Left ventricle myocardium superior (tissue), 1 donor: ENCODE measurements at places on chromosomes 5 and 9. TPM values are rescaled to one million over a fixed set of nuclear protein-coding genes. Genes with fewer than 3 reads are reported as not detected.
A peak's percentile ranks its signal among the peaks of the same experiment; 100 is the strongest.

LAMC3 gene
- total RNA-seq, result 0.07 TPM

UNC5A gene
- 0.22 TPM for total RNA-seq

PDE8B gene
- 0.69 TPM for total RNA-seq

CARTPT gene
- total RNA-seq, result not detected

POU4F3 gene
- total RNA-seq, result not detected

LTC4S gene
- 7.1 TPM for total RNA-seq

CCDC69 gene
- 178 TPM for total RNA-seq

- DNase-seq, result no peak
Observed at GRCh38 chr9:100486479-100487176, 13.7 kb downstream of the TMEFF1 start.

DNA sequence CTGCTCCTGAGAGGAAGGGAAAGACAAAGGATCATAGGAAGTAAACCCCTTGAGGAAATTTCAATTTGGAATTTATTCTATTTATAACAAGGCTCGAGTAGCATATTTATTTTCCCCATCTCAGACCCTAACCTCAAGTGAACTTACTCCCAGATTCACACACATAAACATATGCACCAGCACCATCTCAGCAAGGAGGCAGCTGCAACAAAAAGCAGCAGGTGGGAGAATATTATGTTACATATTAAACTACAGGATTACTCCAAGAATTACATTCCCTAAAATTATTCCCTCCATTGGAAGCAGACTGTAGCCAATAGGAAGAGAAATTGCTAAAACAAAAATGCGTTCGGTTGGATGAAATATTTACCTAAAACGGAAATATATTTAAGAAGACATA, 108.4 kb upstream of the PRSS3 start:
- DNase-seq, result no peak

- DNase-seq, result no peak
Observed at GRCh38 chr9:28025186-28025585, 451.9 kb upstream of the C9orf72 start.

DNA sequence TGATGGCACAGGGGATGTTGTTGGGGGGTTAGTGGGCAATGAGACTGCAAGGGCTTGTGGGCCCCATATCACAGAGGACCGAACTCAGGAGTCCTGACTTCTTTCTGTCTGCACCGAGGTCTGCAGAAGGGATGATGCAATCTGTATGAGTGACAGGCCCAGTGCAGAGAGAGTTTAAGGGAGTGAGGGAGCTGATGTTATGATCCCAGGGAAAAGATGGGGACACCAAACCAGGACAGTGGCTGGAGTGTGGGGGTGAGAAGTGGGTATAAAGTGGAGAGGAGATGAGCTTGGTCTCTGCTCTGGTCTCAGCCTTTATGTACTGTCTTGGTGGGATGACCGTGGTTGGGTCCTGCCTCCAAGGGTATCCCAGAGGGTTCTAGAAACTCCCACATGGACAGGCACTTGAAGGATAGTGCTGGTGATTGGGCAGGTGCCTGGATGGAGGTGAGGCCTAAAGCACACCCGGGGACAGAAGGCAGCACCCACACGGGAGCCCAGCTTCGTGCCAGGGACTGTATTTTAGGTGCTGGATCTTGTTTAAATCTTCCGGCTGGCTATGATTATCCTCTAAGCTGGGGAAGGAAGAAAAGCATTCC, 21.9 kb downstream of the GSN start:
- DNase-seq, result no peak

DNA sequence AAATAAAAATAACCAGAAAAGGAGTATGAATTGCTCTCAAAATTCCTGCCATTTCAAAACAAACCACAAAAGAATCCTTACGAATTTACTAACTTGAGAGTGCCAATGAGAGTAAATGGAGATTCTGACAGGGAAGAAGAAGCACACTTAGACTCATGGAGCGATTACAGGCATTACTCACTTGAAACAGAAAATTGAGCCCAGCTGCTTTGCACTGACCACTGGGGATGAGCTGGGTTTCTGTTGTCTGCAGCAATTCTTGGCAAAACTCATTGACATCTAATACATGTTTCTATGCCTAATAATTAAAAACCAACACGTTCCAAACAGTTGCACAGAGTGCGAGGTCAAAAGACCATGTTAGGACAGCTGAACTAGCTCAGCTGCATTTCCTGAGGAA, 731.6 kb downstream of the DNAH5 start:
- no peak for DNase-seq

GRCh38 chr5:14156650-14157492, 13.7 kb downstream of the TRIO start:
- DNase-seq, result no peak

DNA sequence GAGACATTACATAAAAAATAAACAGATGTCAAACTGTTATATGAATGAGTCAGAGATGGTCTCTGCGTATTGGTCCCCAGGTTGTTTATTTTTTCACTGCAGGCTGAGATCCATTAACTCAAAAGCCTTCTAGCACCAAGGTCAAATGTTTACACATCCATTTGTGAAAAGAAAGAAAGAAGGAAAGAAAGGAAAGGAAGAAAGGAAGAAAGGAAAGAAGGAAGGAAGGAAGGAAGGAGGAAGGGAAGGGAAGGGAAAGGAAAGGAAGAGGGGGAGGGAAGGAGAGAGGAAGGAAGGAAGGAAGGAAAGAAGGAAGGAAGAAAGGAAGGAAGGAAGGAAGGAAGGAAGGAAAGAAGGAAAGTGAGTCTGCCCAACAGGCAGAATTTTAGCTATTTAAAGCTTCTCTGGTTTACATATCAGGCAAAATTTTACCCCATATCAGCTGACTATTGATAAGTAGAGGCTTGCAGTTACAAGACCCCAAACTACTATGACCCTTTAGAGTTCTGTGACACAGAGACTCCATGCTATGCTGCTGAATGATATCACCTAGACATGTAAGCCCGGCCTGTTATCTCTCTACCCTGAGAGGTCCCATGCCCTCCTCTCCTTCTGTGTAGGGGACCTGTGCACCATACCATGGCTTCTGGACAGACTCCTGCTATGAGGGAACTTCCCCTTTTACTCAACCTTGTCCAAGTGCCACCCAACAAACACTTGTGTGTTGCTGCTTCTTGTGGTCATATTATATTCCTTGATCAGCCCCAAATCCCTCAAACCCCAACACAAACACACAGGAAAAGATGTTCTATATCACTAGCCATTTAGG, 59.0 kb downstream of the DRD1 start:
- no peak for DNase-seq

GRCh38 chr9:94922098-94922607, 195.7 kb downstream of the AOPEP start:
- DNase-seq, result no peak

- no peak for DNase-seq
Observed at GRCh38 chr9:33311953-33312352, 21.6 kb downstream of the NFX1 start.

DNA sequence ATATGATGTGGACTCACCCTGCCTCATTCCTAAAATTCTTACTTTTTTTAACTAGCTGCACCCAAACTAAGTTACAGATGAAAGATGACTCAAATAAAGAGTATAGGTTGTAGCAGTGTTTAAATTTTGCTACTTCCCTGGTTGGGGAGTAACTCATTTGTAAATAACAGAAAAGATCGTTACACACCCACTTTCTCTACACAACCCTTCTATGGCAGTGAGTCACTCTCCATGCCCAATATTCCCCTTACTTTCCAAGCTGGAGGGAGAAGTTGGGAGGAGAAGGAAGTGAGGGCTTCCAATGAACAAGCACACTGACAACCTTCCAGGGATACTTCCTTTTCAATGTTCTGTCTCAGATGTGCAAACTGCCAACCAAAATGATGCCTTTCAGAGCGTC, 1.9 kb downstream of the RASEF start:
- no peak for DNase-seq

GRCh38 chr5:34409373-34409772, 246.8 kb upstream of the RAI14 start:
- DNase-seq, result no peak

GRCh38 chr5:89728750-89729149, 680.8 kb downstream of the CETN3 start:
- peak; percentile 21 for DNase-seq

DNA sequence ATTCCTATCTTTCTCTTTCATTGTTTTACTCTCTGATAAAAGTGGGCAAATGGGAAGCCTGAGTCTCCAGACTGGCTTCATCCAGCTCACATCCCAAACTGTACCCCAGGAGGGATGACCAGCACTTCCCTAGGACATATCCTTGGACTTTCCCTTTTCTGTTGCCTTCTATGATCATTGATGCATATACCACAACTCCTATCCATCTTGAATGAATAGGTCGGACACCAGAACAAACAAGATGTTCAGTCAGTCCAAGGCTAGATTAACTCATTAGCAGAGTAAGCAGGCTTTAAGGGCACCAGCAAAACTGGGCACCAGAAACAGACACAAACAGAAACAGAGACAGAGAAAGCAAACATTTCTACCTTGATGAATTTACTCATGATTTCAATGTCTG, 159.1 kb upstream of the RGMB start:
- no peak for DNase-seq
